ENCODE measurements at places on chromosomes 5 and 9. TPM values are rescaled to one million over a fixed set of nuclear protein-coding genes. Genes with fewer than 3 reads are reported as not detected.

- no peaks in the 10 kb centered on the region for H3K27me3 ChIP-seq
- peaks cover 46% of the 10 kb centered on the region for H3K36me3 ChIP-seq
- H3K4me1 ChIP-seq = peaks cover 39% of the 10 kb centered on the region
- peak overlapping the region; percentile 78 for H3K27ac ChIP-seq
Measured at GRCh38 chr5:151140686-151141459, 16.7 kb downstream of the ANXA6 start.

DNA sequence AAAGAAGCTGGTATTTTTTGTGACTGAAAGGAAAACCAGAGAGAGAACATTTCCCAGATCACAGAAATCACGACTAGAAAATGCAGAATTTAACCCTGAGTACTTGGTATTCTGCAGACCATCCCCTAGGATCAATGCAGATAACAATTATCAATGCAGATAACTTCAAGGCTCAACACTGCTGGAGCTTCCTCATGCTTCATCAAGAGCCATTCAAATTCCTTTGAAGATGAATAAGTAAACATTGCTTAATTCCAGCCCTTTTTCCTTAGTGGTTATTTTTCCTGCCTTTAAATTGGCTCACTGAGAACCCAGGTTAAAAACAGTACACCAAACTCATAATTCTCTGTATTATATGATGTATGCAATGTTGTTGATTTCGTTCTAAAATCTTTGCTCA lies 370.1 kb upstream of the TLE4 start:
- DNase-seq = no peak
- H3K27ac ChIP-seq = no peak overlapping the region
- H3K4me3 ChIP-seq = no peak overlapping the region
- H3K36me3 ChIP-seq = no peaks in the 10 kb centered on the region

GRCh38 chr5:50855001-50855400 lies 188.6 kb downstream of the PARP8 start:
- H3K4me1 ChIP-seq = no peaks in the 10 kb centered on the region
- H3K4me3 ChIP-seq = no peak overlapping the region
- H3K27ac ChIP-seq = no peak overlapping the region
- H3K27me3 ChIP-seq = peaks cover 12% of the 10 kb centered on the region

- H3K4me3 ChIP-seq = no peak overlapping the region
- no peaks in the 10 kb centered on the region for H3K4me1 ChIP-seq
- peaks cover 5% of the 10 kb centered on the region for H3K27me3 ChIP-seq
- H3K27ac ChIP-seq = no peak overlapping the region
- no peak for DNase-seq
Measured at GRCh38 chr5:85813146-85813545, 804.6 kb upstream of the COX7C start.

GRCh38 chr9:107423540-107423939 lies 66.0 kb downstream of the KLF4 start:
- DNase-seq = no peak
- H3K36me3 ChIP-seq = no peaks in the 10 kb centered on the region
- H3K4me3 ChIP-seq = no peak overlapping the region
- no peak overlapping the region for H3K27ac ChIP-seq
- peaks cover 9% of the 10 kb centered on the region for H3K27me3 ChIP-seq

- H3K36me3 ChIP-seq = no peaks in the 10 kb centered on the region
- H3K27me3 ChIP-seq = no peaks in the 10 kb centered on the region
- DNase-seq = no peak
- H3K27ac ChIP-seq = peak overlapping the region; percentile 89
- H3K4me1 ChIP-seq = peaks cover 43% of the 10 kb centered on the region
Measured at GRCh38 chr5:139710319-139711066, 62.3 kb downstream of the CXXC5 start.

DNA sequence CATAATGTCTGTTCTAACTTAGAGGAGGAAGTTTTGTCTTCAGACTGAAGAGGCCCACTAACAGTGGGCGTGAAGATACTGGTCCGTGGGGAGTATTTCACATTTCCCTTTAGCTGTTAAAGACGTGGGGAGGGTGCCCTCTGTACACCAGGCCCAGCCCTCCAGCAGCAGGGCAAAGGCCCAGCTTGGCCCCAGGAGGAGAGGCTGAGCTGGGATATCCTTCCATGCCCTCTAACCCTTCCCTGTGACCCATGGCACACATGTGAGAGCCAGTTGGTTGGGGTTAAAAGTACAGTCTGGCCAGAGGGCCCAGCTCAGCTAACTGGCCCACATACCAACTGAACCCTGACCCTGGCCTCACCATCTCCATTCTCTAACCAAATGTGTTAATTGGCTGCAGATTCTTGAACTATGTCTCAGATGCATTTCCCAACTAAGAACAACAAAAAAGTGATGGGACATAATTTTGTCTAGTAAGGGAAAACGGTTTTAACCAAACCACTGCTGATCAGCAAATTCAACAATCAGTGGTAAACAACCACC lies 74.4 kb downstream of the LHFPL2 start:
- H3K27me3 ChIP-seq = no peaks in the 10 kb centered on the region
- no peak overlapping the region for H3K4me3 ChIP-seq
- H3K4me1 ChIP-seq = peaks cover 81% of the 10 kb centered on the region
- peak overlapping the region; percentile 91 for H3K27ac ChIP-seq
- no peak for DNase-seq

- H3K27ac ChIP-seq = no peak overlapping the region
- H3K27me3 ChIP-seq = no peaks in the 10 kb centered on the region
- H3K4me3 ChIP-seq = no peak overlapping the region
- no peaks in the 10 kb centered on the region for H3K4me1 ChIP-seq
- DNase-seq = no peak
Measured at GRCh38 chr9:7622481-7622880, 177.1 kb downstream of the DMAC1 start.

DNA sequence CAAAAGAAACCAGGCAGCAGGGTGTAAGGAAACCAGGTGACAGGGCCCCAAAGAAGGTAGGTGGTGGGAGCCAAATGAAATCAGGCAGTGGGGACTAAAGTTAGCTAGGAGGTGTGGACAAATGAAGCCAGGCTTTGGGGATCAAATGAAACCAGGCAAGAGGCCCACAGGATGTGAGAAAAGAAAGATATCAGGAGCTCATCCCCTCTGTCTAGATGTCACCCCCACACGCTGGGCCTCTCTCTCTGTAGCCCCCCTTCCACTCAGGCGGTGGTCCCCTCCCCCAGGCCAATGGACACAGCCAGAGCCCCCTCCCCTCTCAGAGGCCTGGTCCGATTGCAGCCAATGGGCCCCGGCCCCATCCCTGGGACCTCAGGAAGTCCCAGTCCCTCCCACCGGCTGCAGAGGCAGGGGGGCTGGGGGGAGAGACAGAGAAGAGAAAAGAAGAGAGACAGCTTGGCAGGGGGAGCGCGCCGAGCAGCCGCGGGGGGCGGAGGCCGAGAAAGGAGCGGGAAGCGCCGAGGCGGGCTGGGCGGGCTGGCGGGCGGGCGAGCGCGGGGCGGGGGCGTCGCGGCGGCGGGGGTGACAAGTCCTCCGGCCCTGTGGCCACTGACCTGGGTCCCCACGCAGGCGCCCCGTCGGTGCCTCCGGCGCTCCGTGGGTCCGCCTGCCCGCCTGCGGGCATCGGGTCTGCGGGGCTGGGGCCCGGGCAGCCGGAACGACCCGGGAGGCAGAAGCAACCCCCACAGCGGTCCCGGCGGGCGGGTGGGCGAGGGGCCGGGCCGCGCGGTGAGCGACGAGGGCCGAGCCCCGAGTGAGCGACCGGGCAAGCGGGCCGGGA lies 11.9 kb downstream of the CNTFR start:
- DNase-seq = no peak
- no peaks in the 10 kb centered on the region for H3K36me3 ChIP-seq
- H3K27me3 ChIP-seq = peaks cover 37% of the 10 kb centered on the region
- H3K4me3 ChIP-seq = peak overlapping the region; percentile 66
- peaks cover 7% of the 10 kb centered on the region for H3K4me1 ChIP-seq
- no peak overlapping the region for H3K27ac ChIP-seq

GRCh38 chr9:92404042-92404836 lies at the start of gene OGN:
OGN (minus strand) TSS chr9:92404578; CDS start chr9:92403407, 1,171 bp downstream.
- peaks cover 59% of the 10 kb centered on the region for H3K4me1 ChIP-seq
- no peaks in the 10 kb centered on the region for H3K27me3 ChIP-seq
- no peaks in the 10 kb centered on the region for H3K36me3 ChIP-seq
- H3K27ac ChIP-seq = peak within 1 kb of the TSS; percentile 71
- DNase-seq = no peak

DNA sequence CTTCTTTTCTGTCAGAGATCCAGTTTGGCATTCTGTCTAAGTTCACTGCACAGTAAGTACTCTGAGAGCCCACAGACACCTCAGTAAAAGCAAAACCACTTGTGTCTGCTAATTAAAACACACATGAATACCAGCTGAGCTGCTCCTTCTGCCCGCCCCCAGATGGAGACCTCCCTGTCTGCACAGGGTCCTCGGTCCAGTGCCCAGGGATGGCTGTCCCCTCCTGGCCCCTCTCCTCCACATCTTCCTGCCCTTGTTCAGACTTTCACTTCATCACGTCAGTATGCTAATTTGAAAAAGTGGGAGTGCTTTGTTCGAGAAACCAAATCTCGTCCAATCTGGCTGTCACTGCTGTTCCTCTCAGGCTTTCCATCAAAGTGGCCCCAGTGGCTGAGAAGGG lies 43.5 kb downstream of the LIX1 start:
- no peaks in the 10 kb centered on the region for H3K36me3 ChIP-seq
- no peaks in the 10 kb centered on the region for H3K27me3 ChIP-seq
- H3K4me1 ChIP-seq = peaks cover 62% of the 10 kb centered on the region
- H3K4me3 ChIP-seq = peak overlapping the region; percentile 49

- H3K27ac ChIP-seq = no peak overlapping the region
- no peak overlapping the region for H3K4me3 ChIP-seq
- H3K36me3 ChIP-seq = no peaks in the 10 kb centered on the region
- DNase-seq = no peak
Measured at GRCh38 chr9:120175031-120175430, 404.9 kb downstream of the CDK5RAP2 start.

DNA sequence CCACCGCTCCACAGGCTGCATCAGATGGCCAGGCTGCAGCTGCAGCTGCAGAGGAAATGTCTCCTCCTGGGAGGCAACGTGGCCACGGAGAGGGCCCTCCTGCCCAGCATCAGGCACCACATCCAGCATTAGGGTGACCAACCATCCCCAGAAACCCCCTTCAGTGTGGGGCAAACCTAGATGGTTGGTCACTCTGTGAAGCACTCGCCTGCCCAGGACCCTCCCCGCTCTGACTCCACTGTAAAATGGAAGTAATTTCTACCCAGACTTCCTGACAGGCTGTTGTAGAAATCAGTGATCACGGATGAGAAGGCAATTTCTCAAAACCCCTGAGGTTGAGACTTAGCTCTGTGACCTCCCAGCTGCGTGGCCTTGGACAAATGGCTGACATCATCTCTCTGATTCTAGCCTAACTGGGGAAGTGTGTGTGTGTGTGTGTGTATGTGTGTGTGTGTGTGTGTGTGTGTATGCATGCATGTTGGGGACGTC lies 31.6 kb downstream of the B4GALT1 start:
- no peaks in the 10 kb centered on the region for H3K27me3 ChIP-seq
- H3K4me3 ChIP-seq = no peak overlapping the region
- no peak for DNase-seq
- no peak overlapping the region for H3K27ac ChIP-seq
- H3K4me1 ChIP-seq = peaks cover 48% of the 10 kb centered on the region

DNA sequence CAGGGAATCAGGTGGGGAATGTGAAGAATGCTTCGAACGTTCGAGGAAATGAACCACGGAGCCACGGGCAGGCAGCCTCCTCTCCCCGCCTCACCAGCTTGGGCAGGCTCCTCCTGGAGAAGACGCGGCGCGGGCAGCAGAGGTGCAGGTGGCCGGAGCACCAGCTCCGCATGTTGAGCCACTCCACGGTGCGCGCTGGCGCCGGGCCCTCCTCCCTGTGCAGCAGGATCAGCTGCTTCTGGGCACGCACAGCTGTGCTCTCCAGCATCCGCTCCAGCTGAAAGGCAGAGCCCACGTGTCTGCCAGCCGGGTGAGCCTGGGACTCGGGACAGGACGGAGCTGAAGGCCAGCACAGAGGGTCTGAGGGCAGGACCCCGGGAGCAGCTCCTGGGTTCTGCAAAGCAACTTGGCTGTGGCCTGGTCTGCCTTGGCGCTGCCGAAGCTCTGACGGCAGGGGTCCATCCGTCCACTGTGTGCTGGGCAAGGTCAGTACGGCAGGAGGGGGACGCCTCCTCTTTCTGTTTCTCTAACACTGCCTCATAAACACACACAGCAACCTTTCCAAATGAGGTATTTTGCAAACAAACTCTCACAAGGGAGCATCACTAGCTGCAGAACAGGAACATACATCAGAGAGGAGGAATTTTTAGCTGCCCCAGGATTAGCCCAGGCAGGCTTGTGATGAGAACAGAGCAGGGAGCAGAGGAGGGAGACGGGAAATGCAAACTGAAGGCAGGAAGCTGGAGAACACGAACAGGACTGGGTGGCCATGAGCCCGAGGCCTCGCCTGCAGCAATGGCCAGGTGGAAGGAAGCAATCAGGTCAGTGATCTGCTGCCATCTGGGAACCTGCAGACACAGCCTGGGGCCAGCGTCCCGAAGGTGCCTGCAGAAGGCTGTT lies 20.1 kb upstream of the NSMF start:
- H3K27me3 ChIP-seq = no peaks in the 10 kb centered on the region
- H3K27ac ChIP-seq = peak overlapping the region; percentile 34
- DNase-seq = no peak
- H3K4me3 ChIP-seq = no peak overlapping the region

- no peak overlapping the region for H3K27ac ChIP-seq
- DNase-seq = no peak
- no peak overlapping the region for H3K4me3 ChIP-seq
- peaks cover 22% of the 10 kb centered on the region for H3K27me3 ChIP-seq
Measured at GRCh38 chr9:124480621-124480981, 26.6 kb downstream of the NR5A1 start.

DNA sequence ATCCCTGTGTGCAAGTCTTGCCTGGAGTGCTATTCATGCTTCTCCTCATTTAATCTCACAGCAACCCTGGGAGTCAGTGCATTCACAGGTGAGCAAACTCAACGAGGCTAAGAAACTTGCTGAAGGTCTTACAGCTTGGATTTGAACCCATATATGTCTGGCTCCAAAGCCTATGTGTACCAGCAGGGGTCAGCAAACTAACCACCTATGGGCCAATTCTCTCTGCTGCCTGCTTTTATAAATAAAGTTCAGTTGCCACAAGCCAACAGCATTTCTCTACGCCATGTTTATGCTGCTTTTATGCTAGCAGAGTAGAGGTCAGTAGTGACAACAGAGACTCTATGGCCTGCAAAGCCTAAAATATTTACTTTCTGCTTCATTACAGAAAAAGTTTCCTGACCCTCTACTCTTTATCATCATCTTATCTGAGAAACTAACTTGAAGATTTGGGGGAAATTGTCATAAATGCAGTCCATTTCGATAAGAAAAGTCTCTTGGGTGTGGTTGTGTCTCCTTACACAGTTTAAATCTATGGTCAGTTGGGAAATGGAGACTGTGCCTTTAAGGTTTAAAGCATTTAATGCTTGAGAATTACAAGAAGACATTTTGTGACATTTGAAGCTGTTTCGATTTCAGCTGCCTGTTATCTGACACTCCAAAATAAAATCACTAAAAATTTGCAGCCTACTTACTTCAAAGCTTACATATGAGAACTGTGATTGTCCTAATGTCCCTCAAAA lies 137.7 kb downstream of the PRELID2 start:
- DNase-seq = no peak
- H3K27ac ChIP-seq = no peak overlapping the region
- H3K36me3 ChIP-seq = no peaks in the 10 kb centered on the region
- no peaks in the 10 kb centered on the region for H3K27me3 ChIP-seq
- no peak overlapping the region for H3K4me3 ChIP-seq

Gene BTNL9
- total RNA-seq = not detected

Gene SLC4A9
- not detected for total RNA-seq

Gene HTR4
- total RNA-seq = not detected

Gene CNTNAP3B
- total RNA-seq = 9.5 TPM

Gene CCDC112
- 10.1 TPM for total RNA-seq

Gene ATP10B
- total RNA-seq = not detected

Gene LYSMD3
- total RNA-seq = 20.9 TPM
